ENCODE measurements at places on chromosomes 13 and 19. TPM values are rescaled to one million over a fixed set of nuclear protein-coding genes. Genes with fewer than 3 reads are reported as not detected.

VSIG10L gene
- 1.8 TPM for total RNA-seq

PTPRS gene
- total RNA-seq: 103 TPM

NRTN gene
- 3.5 TPM for total RNA-seq

DNA sequence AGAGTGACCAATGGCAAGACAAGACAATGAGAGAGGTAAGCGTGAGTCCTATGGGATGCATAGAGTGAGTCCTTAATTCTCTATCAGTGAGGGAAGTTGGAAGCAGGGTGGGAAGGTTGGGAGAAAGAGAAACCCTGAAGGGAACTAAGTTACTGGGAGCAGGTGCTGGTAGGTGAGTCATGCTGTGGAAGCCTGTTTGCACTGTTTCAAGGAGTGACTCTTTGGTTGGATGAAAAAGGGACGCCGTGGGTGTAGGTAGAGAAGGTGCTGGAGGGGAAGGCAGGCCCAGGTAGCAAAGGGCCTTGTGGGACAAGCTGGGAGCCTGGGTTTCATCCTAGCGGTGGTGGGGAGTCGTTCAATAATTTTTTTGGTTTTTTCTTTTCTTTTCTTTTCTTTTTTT lies 21.9 kb downstream of the IGFL1 start:
- no peak overlapping the region for H3K27ac ChIP-seq
- H3K27me3 ChIP-seq: no peaks in the 10 kb centered on the region
- no peaks in the 10 kb centered on the region for H3K4me1 ChIP-seq
- H3K4me3 ChIP-seq: no peak overlapping the region

DNA sequence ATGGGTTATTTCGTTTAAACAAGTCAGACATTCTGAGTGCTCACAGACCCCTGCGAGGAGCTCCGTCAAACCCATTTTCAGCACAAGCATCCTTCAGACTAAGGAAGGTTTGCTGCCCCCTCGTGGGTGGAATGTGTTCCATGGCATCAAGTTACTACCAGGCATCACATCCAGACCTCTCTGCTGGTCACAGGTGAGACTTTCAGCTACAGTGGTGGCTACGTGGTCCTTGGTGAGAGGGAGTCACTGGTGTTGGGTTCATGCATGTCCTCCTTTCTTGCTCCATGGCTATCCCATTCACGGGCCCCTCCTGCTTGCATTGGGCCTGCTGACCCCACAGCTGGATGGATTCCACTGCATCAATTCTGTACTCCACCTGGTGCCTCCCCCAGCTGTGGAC lies 9.1 kb upstream of the LILRB5 start:
- peak; percentile 95 for DNase-seq
- H3K4me3 ChIP-seq: no peak overlapping the region
- H3K27me3 ChIP-seq: no peaks in the 10 kb centered on the region
- no peaks in the 10 kb centered on the region for H3K36me3 ChIP-seq
- H3K4me1 ChIP-seq: no peaks in the 10 kb centered on the region

DNA sequence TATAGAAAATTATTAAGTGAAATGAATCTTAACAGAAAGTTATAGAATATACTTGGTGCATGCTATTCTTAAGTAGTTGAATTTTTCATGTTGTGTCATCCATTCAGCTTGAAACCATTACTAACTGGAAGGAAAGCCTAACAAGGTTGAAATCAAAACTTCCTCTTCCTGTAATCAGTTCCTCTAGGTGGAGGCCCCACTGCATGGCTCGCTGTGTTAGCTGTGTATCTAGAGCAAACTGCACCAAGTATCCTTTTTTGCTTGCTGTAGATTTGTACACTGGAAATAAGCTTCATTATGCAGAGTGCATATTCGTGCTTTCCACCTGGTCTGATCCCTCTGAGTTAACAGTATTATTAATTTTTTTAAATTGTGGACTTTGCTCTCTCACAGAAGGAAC lies 1146.1 kb downstream of the EFNB2 start:
- no peaks in the 10 kb centered on the region for H3K27me3 ChIP-seq
- no peaks in the 10 kb centered on the region for H3K4me1 ChIP-seq
- H3K4me3 ChIP-seq: no peak overlapping the region
- H3K36me3 ChIP-seq: no peaks in the 10 kb centered on the region
- no peak overlapping the region for H3K27ac ChIP-seq
